ENCODE measurements at places on chromosomes 3 and 15.

DNA sequence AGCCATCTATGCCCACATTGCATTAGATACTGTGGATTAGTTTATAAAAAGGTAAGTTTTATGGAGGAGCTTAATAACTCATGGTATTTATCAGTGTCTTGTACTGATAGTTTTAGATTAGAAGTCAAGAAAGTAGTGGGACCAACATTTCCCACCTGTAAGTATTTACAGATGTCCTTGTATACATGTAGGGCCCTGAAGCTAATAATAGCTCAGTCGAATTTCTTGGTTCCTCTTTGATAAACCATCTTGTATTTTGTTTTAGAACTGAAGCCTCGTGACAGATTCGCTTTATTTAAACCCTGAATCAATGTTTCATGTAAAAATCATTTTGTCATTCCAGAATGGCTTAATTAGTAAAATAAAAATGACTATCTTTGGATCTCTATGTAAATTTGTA lies 73.4 kb downstream of the CRYBG3 start:
- no peak for DNase-seq

GRCh38 chr15:31485911-31486461 lies 159.4 kb downstream of the KLF13 start:
- DNase-seq, result no peak

DNA sequence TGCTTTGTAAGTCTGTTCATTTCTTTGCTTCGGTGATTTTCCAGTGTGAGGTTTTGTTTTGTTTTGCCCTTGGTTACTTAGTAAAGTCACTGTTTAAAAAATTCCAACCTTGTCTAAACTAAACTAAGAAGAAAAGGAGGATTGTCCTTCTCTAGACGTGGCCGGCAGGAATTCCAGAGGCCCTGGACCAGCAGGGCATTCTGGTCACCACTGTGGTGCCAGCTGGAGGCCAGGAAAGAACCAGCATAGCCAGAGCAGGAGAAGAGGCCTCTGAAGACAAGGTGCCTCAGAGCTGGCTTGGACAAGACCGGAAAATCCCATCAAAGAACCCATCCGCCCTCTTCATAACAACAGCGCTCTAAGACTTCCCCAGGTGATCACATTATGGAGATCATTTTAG lies 8.2 kb downstream of the PLOD2 start:
- no peak for DNase-seq

- no peak for DNase-seq
These were observed 172.5 kb downstream of the MTHFS start for GRCh38 chr15:79724312-79724711.

DNA sequence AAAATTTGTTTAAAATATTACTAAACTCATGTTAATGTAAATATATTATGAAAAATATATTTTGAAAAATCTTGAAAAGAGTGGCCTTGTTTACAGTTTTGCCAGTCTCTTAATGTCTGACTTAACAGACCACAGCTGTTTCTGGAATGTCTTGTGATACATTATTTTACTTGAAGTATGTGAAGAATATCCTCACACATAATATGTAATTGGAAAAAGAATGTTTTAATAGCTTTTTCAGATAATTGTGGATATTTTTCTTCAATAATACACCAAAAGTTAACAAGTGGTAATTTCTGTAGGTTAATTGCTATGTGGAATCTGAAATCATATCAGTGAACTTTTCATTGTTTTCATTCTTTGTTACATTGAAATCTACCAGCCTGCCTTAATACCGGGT lies 101.3 kb downstream of the UBE2E2 start:
- no peak for DNase-seq

GRCh38 chr3:79268422-79268821 lies 499.4 kb downstream of the ROBO1 start:
- DNase-seq, result no peak

- no peak for DNase-seq
These were observed 14.7 kb downstream of the MYH15 start for GRCh38 chr3:108495717-108496116.

GRCh38 chr15:36897834-36898233 lies 202.5 kb downstream of the MEIS2 start:
- no peak for DNase-seq

DNA sequence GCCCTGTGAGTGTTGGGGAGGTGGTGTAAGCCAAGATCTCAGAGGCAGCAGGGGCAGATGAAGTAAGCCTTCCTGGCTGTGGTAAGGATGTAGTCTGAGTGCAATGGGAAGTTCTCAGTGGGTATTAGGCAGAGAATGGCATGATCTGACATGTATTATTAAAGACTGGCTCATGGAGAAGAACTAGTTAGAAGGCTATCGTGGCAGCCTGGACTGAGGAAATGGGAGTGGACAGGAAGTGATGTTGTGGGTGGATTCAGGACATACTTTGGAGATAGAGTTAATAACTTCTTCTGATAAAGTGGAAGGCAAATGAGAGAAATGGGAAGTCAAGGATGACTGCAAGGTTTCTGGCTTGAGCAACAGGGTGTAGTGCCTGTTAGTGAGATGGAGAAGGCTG lies 250.9 kb upstream of the CFAP20DC start:
- no peak for DNase-seq

- no peak for DNase-seq
These were observed 119.4 kb downstream of the SUCLG2 start for GRCh38 chr3:67535006-67535405.

DNA sequence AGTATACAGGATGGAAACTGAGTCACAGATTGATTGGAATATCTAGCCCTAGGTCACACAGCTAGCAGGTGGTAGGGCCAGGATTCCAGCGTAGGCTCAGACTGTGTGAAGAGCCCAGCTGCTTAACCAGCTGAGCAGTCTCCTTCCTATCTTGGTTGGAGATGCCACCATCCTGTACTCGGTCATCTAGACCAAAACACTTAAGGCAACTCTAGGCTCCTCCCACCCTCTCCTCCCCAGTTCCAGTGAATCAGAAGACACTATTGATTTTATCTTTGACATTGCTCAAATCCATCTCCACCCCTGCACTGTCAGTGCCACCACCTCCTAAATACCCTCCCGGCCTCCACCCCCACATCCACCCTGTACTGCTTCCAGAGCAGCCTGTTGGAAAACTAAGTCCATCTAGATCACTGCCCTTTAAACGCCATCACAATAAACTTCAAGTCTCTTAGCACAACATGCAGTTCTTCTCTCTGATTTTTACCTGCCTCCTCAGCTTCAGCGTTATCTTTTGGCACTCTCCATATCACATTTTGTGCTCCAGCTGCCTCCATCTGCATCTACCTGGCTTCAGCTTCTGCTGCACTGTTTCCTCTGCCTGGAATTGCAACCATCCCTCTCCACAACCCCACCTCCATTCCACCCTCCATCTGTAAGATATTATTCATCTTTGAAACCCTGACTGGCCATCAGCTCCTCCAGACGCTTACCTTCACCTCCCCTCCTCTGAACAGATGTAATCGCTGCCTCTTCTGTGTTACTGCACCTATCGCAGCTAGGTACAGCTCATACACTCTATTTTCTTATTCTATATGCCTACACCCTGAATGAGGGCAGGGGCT lies 86.8 kb upstream of the ACP3 start:
- no peak for DNase-seq

DNA sequence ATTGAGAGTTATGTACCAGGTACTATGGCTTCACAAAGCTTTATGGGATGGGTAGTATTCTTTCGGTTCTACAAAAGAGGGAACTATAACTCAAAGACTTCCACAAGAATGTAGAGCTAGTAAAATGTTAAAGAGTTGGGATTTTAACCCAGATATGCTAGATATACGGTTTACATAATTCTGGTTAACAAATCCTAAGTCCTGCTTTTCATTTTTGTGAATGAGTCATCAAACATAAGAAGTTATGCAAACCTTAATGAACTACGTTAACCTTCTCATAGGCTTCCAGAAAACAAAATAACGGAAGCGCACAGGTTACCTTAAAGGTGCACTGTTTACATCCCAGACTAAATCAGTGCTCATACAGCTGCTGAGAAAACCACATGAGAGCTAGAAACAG lies 1049.3 kb downstream of the MCTP2 start:
- no peak for DNase-seq

DNA sequence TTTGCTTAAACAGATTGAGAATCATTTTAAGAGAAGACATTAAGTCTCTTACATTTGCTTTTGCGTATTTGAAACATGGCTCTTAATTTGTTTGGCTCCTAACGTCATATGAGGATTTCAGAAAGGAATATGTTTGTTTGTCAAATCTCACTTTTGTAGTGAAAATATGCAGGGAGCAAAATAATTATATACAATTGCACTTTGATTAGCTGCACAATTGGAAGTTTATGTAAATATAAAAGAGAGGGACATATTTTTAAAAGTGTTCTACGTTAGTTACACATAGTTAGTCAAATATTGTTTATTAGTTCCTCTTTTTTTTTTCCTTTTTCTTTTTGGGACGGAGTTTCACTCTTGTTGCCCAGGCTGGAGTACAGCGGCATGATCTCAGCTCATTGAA lies 42.7 kb upstream of the GOLIM4 start:
- no peak for DNase-seq

GRCh38 chr15:88535100-88535499 lies 11.4 kb downstream of the DET1 start:
- no peak for DNase-seq

- DNase-seq, result no peak
These were observed at the start of gene ONECUT1 for GRCh38 chr15:52790169-52790708. Gene ONECUT1, minus strand, starts transcription at chr15:52790336. Its CDS starts 452 bp downstream, at chr15:52789884.

DNA sequence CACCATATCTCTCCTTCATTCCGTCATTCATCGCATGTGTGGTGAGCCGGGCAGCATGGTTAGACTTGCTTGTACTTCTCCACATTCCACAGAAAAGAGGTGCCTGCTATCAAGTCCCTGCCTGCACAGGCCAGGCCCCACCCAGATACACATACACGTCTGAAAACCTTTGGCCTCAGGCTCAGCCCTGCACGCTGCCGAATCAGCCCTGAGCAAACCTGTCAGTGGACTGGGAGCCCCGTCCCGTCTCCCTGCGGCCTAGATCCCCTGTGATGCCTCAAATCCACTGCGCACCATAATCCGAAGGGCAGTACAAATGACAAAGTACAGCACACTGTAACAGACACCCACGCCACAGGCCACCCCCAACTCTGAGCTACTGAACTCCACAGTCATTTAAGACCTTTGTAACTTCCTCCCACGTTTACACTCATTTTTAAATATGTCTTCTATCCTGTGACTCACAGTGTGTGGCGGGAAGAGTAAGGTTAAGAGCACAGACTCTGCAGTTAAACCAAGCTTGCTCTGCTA lies 67.1 kb downstream of the MB21D2 start:
- DNase-seq, result no peak
